ENCODE measurements at places on chromosomes 7 and 10.

- no peak for DNase-seq
These were observed 42.5 kb downstream of the SYPL1 start for GRCh38 chr7:106069471-106070200.

- DNase-seq = peak; percentile 20
These were observed 154.0 kb downstream of the TCF7L2 start for GRCh38 chr10:113104047-113104446.

DNA sequence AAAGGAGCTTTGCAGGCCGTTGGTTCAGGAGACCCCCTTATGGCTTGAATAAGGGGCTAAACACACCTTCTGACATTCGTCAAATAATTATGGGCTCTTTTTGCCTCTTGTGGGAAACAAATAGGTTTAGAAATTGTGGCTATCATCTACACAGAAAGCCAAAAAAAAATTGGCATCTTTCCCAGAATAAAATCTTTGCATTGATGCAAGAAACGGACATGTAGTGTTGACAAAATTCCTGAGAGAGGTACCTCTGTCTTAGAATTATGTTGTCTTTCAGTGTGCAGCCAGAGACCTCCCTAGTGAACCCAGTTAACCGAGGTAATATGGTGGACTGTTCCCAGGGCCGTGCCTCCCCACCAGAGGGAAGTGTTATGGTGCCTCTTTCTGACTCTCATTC lies 283.9 kb downstream of the SDHAF3 start:
- DNase-seq = no peak

DNA sequence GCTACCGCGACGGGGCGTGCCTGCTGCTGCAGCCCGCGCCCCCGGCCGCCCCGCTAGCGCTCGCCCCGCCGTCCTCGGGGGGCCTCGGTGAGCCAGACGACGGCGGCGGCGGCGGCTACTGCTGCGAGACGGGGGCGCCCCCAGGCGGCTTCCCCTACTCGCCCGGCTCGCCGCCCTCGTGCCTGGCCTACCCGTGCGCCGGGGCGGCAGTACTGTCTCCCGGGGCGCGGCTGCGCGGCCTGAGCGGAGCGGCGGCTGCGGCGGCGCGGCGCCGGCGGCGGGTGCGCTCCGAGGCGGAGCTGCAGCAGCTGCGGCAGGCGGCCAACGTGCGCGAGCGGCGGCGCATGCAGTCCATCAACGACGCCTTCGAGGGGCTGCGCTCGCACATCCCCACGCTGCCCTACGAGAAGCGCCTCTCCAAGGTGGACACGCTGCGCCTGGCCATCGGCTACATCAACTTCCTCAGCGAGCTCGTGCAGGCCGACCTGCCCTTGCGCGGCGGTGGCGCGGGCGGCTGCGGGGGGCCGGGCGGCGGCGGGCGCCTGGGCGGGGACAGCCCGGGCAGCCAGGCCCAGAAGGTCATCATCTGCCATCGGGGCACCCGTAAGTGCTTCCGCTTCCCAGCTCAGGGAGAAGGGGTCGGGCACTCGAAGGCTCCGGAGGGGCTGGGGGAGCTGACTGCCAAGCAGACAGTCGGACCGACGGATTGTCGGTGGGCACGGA lies 761 bp downstream of the PTF1A start:
- DNase-seq = peak; percentile 69

- DNase-seq = no peak
These were observed 1.5 kb downstream of the MEST start for GRCh38 chr7:130493275-130493873.

DNA sequence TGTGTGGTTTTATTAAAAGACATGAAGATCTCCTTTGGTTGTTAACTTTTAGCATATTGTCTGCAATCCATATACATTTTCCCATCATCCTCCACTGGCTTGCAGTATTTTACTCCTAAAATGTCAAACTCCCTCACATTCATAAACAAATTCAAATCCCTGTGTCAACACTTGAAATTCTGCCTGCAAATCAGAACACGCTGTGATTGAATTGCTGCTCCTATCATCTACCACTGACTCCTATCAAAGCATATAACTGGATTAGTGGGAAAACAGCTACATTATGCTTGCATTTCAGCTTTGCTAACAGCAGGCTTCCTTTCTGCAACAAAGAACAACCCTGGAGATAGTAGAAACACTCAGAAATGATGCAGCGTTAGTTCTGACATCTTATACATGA lies 281.8 kb upstream of the HGF start:
- DNase-seq = no peak

DNA sequence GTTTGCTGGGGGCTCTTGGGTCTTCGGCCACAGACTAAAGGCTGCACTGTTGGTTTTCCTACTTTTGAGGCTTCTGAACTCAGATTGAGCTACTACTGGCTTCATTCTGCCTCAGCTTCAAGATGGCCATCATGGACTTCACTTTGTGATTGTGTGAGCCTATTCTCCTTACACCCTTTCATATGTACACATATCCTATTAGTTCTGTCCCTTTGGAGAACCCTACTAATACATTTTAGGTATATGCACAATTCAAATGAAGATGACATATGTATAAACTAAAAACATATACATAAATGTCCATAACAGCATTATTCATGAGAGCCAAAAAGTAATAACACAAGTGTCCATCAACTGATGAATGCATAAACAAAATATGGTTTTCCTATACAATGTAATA lies 75.7 kb downstream of the GPR37 start:
- no peak for DNase-seq

DNA sequence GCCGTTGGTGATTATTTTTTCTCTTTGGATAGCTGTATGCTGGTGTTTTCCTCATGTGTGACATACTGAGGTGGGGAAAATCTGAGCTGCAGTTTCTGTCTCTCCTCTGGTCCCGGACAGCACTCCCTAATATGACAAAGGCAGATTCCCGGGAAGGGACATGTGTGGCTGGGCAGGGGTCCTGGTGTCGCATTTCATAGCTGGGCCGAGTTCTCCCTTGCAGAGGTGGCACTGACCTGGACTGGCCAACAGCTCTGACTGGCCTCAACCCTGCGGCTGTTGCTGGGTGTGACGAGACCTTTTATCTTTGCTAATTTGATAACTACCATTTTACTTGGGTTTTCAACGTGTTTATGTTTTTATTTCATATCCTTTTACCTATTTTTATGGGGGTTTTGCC lies 248.6 kb upstream of the TCERG1L start:
- DNase-seq = peak; percentile 47

- peak; percentile 65 for DNase-seq
These were observed 598 bp downstream of the VIPR2 start for GRCh38 chr7:159143780-159144757.

DNA sequence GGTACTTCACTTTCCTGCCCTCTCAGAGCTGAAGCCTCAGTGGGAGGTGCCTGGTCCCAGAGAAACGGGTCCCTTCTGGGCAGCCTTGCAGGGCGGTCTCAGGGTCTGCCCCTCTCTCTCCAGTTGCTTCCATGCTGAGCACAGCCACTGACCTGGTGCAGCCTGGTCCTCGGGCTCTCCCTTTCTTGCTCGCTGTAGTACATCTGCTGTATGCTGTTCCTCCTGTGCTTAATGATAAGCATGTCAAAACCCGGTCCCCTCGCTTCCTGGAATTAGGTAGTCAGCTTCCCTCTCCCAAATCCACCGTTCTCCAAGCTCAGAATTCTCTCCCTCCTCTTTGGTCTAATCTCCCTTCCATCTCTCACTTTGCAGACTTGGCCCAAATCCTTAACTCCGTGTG lies 11.0 kb upstream of the HPS1 start:
- DNase-seq = no peak

DNA sequence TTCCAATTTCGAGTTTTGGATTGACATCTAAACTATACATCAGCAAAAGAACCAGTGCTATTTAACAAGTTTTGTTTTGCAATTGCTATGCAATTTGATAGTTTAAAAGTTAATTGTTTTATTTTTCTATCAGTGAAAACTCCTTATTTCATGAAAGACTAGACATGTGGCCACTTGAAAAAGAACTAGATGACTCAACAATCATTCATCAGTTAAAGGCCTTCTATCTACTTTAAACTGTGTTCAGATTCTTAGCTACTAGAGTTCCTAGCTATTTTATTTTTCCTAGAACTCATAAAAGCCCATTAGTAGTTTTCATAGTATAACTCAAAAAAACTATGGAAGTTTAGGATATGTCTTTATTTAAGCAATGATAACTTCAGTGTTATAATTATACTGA lies 104.6 kb upstream of the LSM8 start:
- no peak for DNase-seq

DNA sequence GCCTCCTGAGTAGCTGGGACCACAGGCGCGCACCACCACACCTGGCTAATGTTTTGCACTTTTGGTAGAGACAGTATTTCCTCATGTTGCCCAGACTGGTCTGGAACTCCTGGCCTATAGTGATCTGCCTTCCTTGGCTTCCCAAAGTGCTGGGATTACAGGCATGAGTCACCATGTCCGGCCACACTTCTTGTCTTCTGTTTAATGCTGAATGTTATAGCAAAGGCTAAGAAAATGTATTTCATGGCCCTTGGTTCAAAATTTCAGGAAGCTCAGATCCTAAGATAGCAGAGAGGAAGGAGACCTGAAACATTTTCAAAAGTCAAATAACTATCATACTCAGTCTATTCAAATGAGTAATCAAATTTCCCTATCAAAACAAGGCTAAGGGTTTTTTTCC lies 229.6 kb downstream of the BAMBI start:
- DNase-seq = no peak

DNA sequence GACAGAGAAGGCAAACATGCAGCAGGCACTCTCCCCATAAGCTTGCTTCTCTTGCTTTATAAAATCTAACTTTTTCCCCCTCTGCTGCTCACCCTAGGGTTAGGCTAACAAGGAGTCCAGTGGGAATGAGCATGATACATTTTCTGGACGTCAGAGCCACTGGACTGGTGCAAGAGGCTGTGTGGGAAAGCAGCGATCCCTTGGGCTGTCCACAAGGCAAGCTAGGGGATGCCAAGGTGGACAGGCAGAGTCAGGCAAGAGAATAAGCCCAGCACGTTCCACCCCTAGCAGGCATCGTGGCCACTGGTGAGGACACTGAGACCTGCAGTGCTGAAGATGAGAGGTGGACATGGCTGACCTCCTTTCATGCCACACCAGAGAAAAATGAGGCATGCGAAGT lies 290.9 kb upstream of the ZMIZ1 start:
- DNase-seq = no peak

- DNase-seq = no peak
These were observed 1.5 kb downstream of the KMT2E start for GRCh38 chr7:105015390-105015965.

DNA sequence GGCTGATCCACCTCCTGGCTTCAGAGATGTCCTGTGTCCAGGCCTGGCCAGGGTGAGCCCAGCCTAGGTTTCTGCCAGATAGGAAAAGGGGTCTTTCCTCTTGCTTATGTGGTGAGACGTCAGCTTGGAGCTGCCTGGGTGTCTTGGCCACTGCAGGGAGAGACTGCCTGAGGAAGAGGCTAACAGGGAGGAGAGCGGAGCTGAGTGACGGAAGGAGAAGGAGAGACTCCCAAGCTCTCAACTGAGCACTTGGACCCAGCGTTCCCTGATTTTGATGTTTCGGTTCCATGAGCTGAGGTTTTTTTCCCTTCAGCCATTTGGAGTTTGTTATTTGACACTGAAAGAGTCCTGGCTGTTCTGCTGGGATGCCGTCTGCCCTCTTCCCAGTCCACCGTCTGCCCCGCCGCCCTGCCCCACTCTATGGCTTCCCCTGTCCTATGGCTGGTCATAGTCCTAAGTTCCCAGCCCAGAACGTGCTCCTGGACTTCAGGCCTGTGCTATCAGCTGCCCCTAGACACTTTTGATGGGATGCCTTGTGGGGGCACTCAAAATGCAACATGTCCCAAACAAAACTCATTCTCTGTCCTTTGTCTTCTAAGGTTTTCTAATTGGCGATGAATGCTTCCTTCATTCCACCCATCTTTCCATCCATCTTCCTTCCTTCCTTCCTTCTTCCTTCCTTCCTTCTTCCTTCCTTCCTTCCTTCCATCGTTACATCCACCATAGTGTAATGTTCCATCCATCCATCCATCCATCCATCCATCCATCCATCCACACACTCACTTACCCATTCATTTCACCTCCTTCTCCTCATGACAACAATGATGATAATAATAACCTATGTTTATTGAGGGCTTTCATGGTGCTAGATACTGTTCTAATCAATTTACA lies 20.3 kb upstream of the PCBD1 start:
- no peak for DNase-seq

- DNase-seq = no peak
These were observed 6.8 kb downstream of the ELMO1 start for GRCh38 chr7:37441816-37442215.

DNA sequence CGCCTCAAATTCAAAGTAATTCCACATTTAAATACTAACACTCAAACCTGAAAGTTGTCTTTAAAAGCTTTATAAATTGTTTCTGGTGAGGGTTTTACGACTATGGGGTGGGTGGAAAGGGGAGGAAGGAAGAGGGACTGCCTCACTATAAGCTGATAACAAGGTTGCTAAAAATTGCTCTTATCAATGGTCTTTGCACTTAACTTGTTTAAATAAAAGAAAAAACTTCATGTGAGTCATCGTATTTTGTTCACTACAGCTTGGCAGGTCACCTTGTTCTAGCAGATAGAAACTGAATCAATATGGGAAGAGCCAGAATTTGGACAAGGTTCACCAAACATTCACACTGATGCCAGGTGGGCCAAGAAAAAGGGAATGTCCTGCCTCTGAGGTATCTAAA lies 129.2 kb downstream of the TES start:
- no peak for DNase-seq

GRCh38 chr7:81232084-81232799 lies 313.4 kb upstream of the SEMA3C start:
- DNase-seq = no peak

DNA sequence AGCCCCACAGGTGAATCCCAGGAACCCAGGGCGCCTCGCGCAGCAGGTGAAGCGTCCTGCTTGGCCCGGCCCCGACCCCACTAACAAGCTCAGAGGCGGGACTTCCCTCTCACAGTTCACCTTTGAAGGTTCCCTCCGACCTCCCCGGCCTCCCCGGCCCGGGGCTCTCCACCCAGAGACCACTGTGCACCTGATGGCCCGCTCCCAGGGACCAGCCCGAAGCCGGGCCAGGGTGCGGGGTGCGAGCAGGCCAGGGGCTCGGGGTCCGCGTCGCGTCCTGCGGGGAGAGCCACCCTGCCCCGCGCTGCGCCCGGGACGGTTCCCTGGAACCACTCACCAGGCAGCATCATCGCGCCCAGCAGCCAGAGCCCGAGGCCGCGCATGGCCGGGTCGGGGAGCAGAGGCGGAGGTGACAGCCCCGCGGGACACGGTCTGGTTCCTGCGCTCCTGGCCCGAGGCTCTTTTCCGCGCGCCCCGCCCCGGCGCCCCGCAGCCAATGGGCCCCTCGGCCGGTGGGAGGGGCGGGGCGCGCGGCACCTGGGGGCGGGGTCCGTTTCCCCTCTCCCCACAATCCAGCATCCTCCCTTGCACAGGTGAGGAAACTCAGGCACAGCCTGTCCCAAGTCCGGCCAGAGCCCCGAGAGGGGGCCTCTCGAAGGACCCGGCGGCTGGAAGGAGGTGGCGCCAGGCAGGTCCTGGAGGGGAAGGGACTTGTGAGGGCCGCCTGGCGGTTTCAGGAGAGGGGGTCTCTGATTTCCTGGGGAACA lies at the start of gene ADAM8:
ADAM8 (minus strand) TSS at position 434 of the 767 bp plus-strand sequence; CDS start at position 383, 51 bp downstream.
- DNase-seq = peak; percentile 72
